ENCODE measurements at places on chromosomes 16 and 17.

DNA sequence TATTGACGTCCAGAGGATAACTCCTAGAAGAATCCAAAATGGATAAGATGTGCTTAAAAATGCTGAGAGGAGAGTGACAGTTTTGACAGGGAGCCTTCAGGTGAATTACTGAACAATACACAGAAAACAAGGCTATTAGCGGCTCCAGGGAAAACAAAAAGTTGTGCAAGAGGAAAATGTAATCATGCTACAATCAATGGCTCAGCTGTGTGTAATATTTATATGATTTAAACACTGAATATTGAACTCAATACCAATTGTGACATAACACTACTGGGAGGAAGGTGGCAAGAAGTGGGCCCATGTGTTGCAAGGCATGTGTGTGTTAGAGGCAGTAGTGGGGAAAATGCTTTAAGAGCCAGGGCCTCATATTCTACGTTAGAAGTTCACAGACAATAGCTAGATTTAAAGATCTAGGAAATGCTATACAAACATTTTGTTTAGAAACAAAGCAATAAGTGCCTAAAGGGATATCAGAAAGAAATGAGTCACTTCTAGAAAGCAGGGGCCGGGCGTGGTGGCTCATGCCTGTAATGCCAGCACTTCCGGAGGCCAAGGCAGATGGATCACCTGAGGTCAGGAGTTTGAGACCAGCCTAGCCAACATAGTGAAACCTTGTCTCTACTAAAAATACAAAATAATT lies 253.2 kb upstream of the IRX5 start:
- no peak for DNase-seq

DNA sequence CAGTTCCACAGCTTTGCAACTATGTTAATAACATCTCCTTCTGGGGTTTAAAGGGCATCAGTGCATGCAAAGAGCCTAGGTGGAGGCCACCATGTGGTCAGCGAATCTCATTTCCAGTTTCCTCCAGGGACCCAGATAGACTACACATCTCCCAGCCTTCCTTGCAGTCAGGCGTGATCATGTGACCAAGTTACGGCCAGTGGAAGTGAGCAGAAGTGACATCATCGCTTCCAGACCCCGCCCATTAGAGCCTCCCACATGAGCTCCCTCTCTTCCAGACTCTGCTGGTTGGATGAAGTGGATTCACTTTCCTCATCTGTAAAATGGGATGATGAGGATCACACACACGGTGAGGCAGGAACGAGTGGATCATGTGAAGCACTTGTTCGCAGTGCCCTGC lies 27.4 kb upstream of the KDM8 start:
- no peak for DNase-seq

GRCh38 chr17:51161541-51161940 lies 4.7 kb upstream of the NME2 start:
- no peak for DNase-seq

- no peak for DNase-seq
Observed at GRCh38 chr17:60610473-60610872, 10.5 kb downstream of the PPM1D start.

DNA sequence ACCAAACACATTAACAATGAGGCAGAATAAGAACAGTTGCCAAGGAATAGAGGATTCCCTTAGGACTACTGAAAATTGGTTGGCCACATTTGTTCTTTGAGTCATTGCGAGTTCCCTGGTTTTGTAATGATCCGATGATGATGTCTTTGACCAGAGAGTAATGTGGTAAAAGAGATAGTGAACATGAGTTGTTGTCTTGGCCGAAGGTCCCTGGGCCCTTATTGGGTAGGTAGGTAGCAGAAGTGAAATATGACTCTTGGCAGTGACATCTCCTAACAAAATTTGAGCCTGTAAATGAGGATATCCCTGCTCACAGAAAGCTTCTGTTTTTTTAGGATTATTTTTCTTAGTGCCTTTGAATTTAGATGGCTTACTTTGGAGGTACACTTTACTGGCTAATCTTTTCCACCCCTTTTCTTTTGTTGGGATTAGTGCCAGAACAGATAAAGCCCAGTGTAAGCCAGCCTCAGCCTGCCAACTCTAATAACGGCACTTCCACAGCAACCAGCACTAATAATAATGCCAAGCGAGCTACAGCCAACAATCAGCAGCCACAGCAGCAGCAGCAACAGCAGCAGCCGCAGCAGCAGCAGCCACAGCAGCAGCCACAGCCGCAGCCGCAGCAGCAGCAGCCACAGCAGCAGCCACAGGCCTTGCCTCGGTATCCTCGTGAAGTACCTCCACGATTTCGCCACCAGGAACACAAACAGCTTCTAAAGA lies 47.2 kb downstream of the TNRC6A start:
- no peak for DNase-seq

DNA sequence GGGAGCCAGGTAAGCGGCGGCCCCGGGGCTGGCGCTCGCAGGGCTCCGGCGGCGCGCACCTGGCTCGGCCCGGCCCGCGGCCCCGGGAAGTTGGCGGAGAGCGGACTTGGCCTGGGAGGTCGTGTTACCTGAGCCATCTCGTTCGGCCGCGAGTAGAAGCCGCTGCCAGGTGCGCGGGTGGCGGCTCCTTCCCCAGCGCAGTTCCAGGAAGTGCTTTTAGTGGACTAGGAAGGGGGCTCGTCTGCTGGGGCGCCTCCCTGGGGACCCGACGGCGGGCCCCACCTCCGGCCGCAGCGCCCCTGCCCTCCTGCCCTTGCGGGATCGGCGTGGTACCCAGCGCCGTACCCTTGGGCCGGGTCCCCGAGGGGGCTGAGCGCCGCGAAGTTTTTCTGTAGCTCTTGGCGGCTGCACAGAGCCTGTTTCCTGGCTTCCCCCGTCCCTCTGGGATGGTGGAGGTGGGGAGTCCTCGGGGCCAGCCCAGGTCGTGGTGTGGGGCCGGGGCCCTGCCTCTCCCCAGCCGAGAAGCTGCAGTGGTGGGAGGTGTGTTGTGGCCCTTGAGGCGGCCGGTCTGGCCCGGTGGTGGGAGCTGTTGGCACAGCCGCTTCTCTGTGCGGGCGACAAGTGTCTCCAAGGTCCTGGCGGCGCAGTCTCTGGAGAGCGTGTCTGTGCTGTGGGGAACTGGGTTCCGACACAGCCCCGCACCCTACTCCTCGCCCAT lies 96.9 kb downstream of the RAB11FIP4 start:
- no peak for DNase-seq

DNA sequence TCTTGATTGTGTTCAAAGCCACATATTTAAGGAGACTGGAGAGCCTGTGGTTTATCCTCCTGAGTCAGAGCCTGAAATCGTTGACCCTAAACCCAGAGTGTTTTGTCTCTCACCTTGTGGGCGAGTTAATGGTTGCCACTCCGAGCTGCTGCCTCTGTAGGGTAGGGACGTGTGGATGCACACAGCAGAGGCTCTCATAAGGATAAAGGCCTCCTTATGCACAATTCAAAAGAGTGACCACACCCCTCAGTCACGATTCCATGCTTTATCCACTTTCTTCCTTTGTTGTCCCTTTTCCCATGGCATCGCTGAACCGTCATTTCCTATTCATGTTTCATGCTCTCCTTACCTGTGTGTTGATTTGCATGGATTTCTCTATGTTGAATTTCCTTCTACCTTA lies 805.0 kb upstream of the RBFOX1 start:
- no peak for DNase-seq

DNA sequence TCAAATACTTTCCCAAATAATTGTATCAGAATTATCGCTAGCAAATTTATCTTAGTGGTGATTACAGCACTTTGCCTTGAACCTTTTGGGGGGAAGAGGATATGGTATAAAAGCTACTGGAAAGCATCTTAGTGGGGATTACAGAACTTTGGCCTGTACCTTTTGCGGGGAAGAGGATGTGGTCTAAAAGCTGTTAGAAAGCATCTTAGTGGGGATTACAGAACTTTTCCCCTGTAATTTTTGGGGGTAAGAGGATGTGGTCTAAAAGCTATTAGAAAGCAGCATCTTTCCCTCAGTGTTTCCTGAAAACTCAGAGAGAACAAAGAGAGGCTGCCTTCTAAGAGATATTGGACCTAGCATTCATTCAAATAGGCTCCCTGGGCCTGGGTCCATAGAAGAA lies 4.1 kb downstream of the SLFN12 start:
- DNase-seq, result no peak

GRCh38 chr17:65160516-65160915 lies 23.3 kb downstream of the RGS9 start:
- no peak for DNase-seq

- DNase-seq, result no peak
Observed at GRCh38 chr17:72270273-72270924, 149.6 kb downstream of the SOX9 start.

DNA sequence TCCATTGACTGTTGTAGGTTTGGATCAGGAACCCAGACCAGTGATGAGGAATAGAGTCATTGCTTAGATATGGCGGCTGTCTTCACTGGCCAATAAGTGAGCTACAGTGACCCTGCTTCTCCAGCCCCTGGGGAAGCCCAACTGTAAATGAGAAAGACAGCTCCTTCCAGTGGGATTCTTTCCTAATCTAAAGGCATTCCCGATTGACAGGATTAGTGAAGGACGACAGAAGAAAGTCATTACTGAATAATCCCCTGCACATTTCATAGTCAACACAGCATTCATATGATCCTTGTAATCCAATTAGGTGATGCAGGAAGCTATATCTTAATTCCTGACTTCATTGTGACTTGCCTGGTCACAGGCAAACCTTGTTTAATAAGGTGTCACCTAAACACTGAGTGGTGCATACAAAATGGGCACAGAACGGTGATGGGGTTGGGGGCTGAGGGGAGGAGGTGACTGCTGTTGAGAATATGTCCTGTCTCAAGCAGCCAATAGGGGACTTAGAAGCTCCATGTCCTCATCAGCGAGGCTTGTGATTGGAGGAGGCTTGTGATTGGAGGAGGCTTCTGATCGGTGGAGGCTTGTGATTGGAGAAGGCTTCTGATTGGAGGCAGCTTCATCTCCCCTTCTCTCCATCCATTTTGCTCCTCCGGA lies 242.6 kb downstream of the XYLT1 start:
- no peak for DNase-seq

- no peak for DNase-seq
Observed at GRCh38 chr16:25419681-25420080, 162.0 kb upstream of the ZKSCAN2 start.

DNA sequence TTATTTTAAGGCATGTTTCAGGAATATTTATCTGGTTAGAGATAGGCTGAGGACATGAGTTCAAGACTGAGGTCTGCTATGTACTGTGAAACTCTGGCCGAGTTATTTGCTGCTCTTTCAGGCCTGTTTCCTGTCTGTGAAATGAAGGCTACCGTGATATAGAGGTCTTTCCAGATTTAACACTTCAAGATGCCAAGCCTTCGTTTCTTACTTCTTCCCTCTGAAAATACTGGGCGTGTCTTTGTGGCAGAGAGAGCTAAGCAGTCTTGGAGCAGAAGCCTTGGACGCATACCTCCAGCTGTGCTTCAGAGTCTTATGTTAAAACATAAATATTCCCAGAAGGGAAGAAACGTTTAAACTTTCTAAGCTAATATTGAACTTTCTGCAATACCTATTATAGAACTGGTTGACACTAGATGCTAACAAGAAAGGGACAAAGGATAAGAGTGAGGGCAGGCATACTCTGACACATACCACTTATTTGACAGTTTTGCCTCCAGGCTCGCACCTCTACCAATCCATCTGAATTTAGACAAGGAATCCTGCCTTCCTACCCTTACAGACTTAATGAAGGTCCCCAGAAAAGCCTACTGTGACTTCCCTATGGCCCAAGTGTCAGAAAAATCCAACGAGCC lies 17.5 kb downstream of the WIPI1 start:
- no peak for DNase-seq

- DNase-seq, result no peak
Observed at GRCh38 chr16:51431517-51432241, 280.6 kb upstream of the SALL1 start.

GRCh38 chr17:28325211-28325610 lies 6.2 kb downstream of the TMEM97 start:
- no peak for DNase-seq

GRCh38 chr17:38628441-38628840 lies 22.7 kb upstream of the SRCIN1 start:
- no peak for DNase-seq

- no peak for DNase-seq
Observed at GRCh38 chr16:88120812-88121211, 169.6 kb downstream of the BANP start.

DNA sequence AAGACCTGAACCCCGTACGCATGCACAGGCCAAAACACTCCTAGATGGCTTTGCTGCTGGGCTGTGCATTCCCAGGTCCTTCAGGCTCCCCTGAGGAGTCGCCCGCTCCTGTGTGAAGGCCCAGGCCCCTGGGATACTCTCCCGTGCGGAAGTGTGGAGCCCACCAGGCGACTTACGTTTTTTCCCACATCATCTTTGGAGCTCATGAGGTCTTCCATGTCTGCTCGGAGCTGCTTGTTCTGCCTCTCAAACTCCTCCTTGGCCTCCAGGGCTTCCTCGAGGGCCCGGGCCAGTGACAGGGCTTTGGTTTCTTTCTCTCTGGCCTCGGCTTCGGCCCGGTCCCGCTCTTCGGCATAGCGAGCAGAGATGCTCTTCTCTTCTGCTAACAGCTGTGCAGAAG lies 56.4 kb downstream of the NDEL1 start:
- DNase-seq, result no peak

- no peak for DNase-seq
Observed at GRCh38 chr17:30368912-30369720, 9.6 kb upstream of the CPD start.

DNA sequence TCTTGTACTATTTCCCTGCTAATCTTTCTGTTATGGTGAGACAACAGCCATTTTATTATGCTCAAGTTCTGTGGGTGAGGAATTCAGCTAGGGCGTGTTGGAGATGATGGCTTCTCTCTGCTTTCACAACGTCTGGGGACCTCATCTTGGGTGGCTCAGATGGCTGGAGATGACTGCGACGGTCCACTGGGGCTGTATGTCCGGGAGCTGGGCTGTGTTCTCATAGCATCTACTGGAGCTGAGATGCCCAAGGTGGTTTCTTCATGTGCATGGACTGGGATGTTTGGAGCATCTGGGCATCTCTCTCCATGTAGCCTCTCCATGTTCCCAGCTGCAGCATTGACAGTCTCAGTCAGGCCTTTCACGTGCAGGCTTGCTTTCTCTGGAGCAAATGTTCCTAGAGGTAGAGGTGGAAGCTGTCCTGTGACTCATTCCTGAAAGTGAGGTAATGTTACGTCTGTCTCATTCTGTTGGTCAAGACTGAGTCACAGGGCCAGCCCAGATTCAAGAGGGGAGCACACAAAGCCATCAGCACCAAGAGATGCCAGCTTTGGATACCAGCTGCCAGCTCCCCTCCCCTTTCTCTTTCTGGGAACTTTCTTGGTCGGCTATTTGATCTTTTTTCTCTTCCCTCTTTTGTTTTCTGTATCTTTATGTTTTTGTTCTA lies 96.2 kb downstream of the RAP1GAP2 start:
- no peak for DNase-seq

GRCh38 chr16:21646721-21647561 lies 5.5 kb downstream of the IGSF6 start:
- DNase-seq, result peak; percentile 41

- DNase-seq, result no peak
Observed at GRCh38 chr17:82925336-82925735, 85.5 kb upstream of the ZNF750 start.

- DNase-seq, result no peak
Observed at GRCh38 chr16:20122011-20122410, 48.3 kb upstream of the GPR139 start.
